Subcutaneous adipose tissue (tissue), 4 donors: ENCODE measurements at places on chromosomes 4 and X. TPM values are rescaled to one million over a fixed set of nuclear protein-coding genes. Genes with fewer than 3 reads are reported as not detected.

Gene TLR8
- 4.6 TPM for total RNA-seq

Gene EPGN
- not detected for total RNA-seq

Gene CTAG2
- not detected for total RNA-seq

Gene FOXR2
- total RNA-seq = not detected

Gene KIF4A
- total RNA-seq = not detected

Gene ATP1B4
- total RNA-seq = not detected

Gene SGMS2
- 82.8 TPM for total RNA-seq

Gene ATP10D
- total RNA-seq = 18.1 TPM

Gene CASK
- 27.4 TPM for total RNA-seq
